Activated T-helper 9 cell treated with anti-CD3 and anti-CD28 coated beads, Interleukin-2, amount 50 U/mL, for 16 hours (primary cell): ENCODE measurements at places on chromosomes 1 and 21.

DNA sequence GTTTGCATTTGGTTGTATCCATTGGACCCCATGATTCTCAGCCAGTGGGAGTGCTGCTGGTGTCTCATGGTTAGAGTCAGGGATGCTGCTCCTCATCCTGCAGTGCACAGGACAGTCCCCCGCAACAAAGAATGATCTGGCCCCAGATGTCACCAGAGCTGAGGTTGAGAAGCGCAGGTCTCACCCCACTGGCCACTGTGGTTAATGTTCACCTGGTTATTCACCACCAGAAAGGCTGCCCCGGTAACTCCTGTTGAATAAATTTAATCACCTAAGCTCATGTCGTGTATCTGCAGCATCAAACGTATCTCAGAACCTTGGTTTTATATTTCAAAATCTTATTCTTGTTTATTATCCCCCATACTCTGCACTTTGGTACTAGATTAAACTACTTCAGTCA, 75.8 kb downstream of the ATP5PO start:
- DNase-seq = no peak

- no peak for DNase-seq
These were observed 5.9 kb downstream of the USP24 start for GRCh38 chr1:55209247-55209646.

DNA sequence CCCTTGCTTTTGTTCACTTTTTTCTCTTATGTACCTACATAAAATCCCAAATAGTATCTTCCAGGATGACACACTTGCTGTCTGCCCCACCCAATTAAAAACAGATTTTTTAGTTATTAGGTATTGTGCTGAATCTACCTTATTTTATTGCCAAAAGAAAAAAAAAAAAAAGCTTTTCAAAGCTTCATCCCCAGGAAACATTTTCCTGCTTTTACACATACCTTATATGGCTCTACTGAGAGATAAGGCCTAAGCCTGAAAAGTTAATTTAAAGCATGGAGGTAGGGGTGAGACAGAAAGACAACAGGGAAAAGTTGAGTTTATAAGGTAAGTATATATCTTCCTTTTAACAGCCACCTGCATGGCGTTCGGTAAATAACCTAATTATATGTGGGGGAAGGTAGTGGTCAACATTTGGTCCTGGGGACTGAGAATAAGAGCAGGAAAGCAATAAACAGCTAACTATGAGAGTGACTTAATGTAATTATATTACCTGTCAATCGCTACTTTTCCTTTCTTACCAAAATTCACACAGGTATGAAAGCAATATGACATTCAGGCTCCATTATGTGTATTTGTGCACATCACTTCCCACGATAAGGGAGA, 54.6 kb upstream of the BOLA1 start:
- no peak for DNase-seq

DNA sequence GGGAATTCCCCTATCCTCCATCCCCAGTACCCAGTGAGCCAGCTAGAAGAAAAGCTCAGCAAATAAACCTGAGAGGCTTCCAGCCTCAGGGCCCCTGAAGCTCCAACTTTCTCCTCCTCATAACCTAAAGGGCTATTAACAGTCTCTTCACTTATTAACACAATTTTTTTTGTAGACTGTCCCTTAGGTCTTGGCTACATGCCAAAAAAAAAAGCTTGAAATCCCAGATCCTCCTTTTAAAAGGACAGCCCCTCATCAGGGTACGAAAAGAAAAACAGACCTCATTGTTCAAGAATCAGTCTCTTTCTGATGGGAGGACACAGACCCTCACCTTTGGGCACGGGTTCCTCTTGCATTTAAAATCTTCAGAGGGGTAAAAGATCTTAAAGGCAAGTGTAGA, 72.8 kb upstream of the CD1D start:
- no peak for DNase-seq

DNA sequence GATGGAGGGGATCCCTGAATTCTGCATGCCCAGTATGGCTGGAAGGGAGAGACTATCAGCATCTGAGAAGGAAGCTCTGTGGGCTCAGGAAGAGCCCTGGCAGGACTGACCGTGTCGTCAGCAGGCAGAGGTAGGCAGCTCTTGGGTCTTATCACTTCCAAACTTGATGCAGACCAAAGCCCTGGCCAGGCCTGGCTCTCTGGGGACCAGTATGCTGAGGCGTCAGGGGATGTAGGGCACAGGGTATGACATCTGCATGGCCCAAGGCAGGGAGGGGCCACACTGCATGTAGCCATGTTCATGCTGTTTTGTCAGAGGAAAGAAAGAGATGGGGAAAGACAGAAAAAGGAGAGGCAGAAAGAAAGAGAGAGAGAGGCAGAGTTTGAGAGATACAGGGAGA, 6.3 kb downstream of the FGR start:
- DNase-seq = no peak

GRCh38 chr1:231020816-231021215, 19.2 kb downstream of the FAM89A start:
- DNase-seq = no peak

- DNase-seq = no peak
These were observed 113.6 kb downstream of the UCHL5 start for GRCh38 chr1:192945390-192946130.

- no peak for DNase-seq
These were observed 571 bp downstream of the MARCKSL1 start for GRCh38 chr1:32335535-32335789.

DNA sequence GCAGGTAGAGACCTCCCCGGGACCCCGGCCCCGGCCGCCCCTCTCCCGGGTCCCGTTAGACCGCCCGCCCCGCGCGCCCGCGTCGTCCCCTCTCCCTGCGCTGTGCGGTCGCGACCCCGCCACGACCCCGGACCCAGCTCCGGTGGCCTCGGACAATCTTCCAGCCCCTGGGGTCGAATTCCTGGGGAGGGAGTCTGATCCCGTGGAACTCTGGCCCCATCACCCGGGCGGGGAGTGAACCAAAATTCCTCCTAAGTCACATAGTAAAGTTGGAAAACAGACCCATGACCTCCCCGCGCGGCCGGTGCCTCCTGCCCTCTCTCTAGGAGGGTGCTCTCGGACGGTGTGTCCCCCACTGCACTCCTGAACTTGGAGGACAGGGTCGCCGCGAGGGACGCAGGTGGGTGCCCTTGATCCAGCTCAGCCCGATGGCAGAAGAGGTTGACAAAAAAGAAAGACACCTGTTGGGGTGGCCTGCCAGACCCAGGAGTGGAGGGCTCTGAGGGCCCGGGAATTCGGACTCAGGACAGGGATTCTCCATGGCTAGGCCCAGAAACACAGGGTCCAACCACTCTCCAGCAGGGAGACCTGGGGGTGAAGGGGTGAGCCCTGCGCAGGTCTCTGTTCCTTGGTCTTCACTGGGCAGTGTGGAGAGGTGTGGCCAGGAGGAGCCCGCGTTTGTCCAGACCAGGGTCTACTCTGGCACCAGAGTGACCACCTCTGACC, 451 bp downstream of the ADAMTSL4 start:
- no peak for DNase-seq

DNA sequence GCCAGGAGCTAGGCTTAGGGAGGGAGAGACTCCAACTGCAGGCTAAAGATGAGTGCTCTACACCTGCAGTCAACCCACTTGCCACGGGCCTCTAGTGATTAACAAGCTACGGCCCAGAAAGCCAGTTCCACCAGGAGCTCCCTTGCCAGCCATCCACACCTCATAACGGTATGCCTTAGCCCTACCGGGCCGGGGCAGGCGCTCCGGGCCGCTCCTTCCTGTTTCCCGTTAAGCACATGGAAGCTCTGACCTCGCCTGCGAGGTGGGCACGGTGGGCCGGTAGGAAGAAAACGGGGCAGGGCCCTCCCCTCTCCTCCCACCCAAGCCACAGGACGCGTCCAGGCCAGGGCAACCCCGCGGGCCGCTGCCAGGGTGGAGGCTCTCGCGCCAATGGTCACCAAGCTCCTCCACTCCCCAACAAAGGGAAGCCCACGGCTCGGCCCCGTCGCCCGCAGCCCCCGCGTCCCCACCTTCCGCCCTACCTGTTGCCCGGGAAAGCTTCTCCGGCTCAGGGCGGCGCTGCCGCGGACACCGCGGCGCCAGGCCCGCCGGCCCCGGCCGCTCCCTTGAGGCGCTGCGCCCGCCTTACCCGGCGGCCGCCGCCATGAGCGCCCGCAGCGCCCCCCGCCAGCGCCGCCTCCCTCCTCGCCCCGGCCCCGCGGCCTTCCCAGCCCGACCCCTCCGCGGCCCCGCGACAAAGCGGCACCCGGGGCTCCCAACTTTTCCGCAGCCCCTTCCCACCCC, 627 bp downstream of the CERS2 start:
- DNase-seq = peak; percentile 17

- DNase-seq = no peak
These were observed 53.9 kb downstream of the TOR1AIP2 start for GRCh38 chr1:179823693-179824092.

GRCh38 chr1:37858931-37859506, 373 bp downstream of the MTF1 start:
- DNase-seq = no peak

DNA sequence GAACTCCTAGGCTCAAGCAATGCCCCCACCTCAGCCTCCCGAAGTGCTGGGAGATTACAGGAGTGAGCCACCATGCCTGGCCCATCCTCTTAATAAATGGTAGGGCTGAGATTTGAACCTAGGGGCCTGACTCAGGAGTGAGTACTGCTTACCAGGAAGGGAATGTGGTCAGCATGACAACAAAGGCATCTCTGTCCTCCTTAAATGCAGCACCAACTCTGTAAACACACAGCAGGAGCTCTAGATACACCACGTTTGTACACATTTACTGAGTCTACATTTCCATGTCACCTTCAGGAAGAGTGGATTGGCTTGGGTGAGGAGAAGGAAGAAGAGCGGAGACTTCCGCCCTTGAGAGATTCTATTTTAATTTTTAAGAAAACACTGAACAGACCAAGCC, 38.5 kb downstream of the HIVEP3 start:
- no peak for DNase-seq

DNA sequence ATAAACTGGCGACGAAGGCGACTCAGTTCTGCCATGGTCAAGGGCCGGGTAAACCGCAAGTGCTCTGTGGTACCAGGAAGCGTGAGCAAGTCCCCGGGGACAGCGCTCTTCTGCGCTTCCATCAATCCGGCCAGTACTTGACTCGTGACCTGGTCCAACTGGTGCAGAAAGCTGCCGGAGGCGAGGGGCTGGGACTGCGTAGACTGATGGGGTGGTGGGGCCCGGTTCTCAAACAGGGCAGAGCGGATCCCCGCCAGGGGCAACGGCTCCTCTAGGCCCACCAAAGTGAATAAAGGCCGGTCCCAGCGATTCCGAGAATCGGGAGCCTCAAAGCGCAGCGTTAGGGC, 852 bp downstream of the KTI12 start:
- DNase-seq = no peak
